ENCODE measurements at places on chromosomes 4 and X.

- DNase-seq, result no peak
Observed at GRCh38 chrX:86066998-86067397, 19.6 kb upstream of the CHM start.

DNA sequence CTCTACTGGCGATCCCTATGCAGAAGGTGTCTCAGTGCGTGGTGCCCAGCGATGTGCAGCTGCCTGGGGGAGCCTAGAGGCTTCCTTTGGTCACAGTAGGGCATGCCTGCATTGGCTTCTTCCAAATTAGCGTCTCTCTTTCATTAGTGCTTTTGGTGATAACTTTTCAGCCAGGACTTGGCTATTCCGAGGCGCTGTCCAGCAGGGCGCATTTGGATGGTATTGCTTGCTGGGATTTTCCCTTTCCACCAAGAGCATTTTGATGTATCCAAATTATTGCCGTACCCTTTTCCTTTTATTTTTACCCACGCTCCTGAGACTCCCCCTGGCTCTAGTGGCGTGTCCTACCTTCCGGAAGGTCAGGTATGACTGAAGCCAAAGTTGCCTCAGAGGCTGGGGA, 101.4 kb downstream of the SORCS2 start:
- no peak for DNase-seq

DNA sequence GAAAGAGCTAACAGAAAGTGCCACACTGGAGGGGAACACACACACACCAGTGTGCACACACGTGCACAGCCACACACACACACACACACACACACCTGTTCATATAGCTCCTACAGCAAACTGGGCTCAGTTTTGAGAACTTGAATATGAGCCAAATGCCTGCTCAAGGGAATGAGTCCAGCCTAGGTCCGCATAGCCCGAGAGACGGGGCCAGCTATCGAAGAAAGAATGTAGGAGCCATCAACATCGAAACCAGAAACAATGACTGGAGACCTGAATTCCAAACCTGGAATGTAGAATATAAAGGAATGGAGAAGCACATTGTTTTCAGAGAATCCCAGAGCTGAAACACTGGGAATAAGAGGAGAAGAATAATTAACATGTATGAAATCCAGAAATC, 37.6 kb upstream of the ERVMER34-1 start:
- DNase-seq, result no peak

- no peak for DNase-seq
Observed at GRCh38 chr4:116480546-116480945, 604.8 kb downstream of the TRAM1L1 start.

- peak; percentile 60 for DNase-seq
Observed at GRCh38 chr4:168506014-168506413, 9.2 kb downstream of the PALLD start.

GRCh38 chrX:65690057-65690855, 22.8 kb downstream of the MSN start:
- DNase-seq, result no peak

GRCh38 chr4:172927096-172927814, 241.4 kb upstream of the GALNT7 start:
- no peak for DNase-seq

DNA sequence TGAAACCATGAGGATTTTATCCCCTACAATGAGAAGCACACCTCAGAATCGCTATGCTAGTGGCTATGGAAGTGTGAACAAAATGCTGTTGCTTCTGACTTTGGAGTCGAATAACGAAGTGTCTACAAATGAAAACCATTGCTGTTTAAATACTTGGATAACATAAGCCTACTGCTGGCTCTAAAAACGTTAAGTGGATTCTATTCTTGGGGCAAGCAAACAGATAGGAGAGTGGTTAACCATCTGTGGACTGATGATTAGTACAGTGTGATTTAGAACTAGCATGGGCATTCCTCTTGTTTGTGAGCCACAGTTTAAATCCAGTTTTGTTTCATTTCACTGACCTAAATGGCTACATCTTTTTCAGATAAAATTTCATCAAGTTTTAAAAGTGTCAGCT, 109.7 kb upstream of the PNPLA4 start:
- no peak for DNase-seq

DNA sequence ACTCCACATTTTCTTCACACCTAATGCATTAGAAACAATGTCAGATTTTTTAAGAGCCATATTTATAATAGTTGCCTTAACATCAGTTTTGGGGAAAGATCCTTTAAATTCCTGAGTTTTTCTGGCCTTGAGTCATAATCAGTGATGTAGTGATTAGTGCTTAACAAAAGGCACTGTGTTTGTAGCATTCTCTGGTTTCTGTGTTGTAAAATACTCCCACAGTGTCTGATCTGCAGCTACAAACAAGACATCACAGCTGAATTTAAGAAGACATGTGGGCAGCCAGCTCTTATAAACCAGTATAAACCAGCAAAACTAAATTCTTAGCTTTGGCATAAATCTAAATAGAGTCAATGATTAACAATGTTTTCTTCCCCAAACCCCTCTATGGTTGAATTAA, 233.8 kb downstream of the FSTL5 start:
- no peak for DNase-seq

- no peak for DNase-seq
Observed at GRCh38 chr4:152289941-152290340, 246.0 kb downstream of the FBXW7 start.

- no peak for DNase-seq
Observed at GRCh38 chr4:65623506-65623905, 46.8 kb downstream of the EPHA5 start.

- DNase-seq, result peak; percentile 39
Observed at GRCh38 chr4:46937493-46937892, 28.4 kb upstream of the COX7B2 start.

DNA sequence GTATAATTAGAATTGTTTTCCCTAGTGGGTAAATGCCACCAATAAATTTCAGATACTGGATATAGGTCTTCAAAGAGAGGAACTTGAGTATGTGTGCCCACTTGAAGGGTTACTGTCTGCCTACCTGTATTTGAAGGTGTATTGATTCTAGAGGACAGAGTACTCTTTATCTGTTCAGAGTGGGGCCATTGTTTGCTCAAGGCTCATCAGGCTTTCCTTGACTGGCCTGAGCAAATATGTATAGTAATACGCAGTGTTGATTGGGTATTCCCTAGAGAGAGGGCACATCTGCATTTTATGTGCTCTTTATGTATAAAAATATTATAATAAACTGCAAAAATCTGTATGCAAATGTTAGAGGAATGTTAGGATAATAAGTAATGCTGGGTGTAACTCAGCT, 23.7 kb downstream of the RP2 start:
- DNase-seq, result no peak

DNA sequence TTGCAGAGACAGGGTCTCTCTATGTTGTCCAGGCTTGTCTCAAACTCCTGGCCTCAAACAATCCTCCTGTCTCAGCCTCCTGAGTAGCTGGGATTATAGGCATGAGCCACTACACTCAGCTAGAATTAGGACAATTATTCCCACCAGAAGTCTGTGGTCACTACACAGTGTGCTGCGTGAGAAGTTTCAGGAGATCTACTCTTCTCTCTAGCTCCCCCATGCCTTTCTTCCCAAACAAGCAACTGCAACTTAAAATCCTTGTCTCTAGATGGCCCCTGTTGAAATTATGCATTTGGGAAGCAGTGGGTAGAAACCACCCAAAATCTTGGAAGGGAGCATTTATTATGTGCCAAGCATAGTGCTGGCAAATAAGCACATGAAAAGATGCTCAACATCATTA, 21.1 kb upstream of the MAP7D3 start:
- DNase-seq, result no peak

DNA sequence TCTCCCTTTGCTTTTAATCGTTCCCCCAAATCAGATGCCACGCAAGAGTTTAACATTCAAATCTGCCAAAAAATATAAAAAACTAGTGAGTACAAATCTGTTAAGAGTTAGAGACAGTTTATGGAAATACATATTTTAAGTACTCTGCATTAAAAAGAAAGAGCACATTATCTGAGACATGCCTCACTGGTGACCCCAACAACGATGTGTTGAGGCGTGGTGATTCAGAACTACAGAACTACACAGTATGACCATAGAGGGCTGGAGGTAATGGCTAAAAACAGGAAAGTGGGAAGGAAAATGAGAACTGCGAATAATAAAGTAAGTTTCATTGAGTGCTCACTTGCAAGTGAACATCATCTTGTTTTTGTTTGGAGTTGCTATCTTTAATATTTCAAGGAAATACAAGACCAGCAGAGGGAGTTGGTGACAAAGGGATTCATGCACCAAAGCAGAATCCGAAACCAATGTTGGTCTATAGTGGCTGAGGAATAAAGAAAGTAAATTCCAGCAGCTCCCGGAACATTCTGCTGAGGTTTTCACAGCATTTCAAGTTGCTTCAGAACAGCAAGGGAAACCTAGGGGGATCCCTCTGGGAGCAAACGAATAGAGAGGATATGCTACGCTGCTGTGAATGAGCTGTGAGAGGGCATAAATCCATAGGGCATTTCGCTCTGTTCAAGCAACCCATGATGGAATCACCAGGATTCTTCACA, 92.2 kb downstream of the DCHS2 start:
- DNase-seq, result no peak

DNA sequence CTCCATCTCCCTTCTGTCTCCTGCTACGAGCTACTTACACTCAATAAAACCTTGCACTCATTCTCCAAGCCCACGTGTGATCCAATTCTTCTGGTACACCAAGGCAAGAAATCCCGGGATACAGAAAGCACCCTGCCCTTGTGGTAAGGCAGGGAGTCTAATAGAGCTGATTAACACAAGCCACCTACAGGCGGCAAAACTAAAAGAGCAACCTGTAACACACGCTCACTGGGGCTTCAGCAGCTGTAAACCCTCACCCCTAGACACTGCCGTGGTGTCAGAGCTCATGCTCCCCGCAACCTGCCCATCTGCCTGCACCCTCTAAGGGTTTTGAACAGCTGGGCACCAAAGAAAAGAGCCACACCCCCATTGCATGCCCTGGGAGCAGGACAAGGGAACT, 755.4 kb upstream of the HTR2C start:
- DNase-seq, result no peak

- no peak for DNase-seq
Observed at GRCh38 chr4:3657902-3658529, 108.2 kb upstream of the ADRA2C start.

GRCh38 chr4:34181311-34181841, 2062.9 kb downstream of the ARAP2 start:
- DNase-seq, result no peak

DNA sequence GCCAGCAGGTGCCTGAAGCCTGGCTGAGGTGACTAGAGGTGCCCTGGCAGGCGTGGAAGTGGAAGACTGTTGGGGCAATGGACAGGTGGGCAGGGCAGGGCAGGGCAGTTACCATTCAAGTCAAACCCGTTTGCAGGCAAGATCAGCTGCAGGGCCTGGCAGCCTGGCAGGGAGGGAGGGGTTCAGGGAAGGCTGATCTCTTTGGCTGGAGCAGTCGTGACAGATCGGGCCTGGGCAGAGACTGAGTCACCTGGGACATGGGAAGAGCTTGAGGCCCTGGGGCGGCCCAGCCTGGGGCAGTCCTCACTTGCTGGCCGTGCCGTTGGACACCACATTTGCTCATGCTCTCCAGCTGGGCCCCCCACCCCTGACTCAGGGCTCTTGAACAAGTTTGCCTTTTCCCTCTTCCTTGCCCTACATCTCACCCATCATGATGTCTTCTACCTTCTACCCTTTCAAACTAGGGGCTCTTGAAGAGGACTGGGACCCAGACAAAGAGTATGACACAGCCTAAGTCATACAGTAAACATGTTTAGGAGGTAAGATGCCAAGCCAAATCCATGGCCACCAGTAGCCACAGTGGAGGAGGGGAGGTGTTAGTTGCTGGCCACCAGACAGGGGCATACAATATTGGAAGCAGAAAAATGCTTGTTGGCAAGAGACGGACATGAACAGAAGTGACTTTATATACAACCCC, 2.0 kb upstream of the ZNF185 start:
- no peak for DNase-seq

GRCh38 chr4:118337954-118338353, 14.8 kb downstream of the PRSS12 start:
- no peak for DNase-seq

DNA sequence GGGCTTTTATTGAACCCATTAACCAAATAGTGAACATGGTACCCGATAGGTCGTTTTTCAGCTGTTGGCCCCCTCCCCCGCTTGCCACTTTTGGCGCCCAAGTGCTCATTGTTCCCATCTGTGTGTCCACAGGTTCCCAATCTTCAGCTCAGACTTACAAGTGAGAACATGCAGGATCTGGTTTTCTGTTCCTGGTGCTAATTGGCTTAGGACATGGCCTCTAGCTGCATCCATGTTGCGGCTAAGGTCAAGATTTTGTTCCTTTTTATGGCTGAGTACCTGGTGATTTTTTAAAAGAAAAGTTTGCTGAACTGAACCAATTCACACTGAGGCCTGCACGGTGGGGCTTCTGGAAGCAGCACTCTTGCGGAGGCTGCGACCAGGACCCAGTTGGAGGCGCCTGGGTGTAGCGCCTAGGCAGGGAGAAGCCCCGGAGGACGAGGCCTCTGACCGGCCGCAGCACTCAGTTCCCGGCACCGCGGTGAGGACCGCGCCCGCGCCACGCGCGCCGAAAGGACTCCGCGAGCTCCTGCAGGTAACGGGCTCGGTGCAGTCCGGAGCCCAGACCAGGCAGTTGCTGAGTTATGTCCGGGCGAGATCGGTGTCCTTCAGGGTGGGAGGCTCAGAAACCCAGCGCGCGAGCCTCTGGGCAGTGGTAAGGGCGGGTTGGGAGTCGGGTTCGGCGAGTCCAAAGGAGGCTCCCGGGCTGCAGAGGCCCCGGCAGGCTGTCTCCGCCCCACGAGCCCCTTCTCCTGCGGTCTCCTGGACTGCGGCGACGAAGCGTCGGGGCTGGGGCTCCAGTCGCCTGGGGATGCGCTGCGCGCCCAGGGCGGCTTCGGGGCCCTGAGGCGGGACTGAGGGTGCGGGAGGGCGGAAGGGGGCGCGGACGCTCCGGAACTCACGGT, 15.8 kb upstream of the SLC25A4 start:
- DNase-seq, result no peak

GRCh38 chr4:3487861-3488260, 24.8 kb downstream of the DOK7 start:
- DNase-seq, result no peak

GRCh38 chr4:60657807-60658206, 542.3 kb upstream of the ADGRL3 start:
- peak; percentile 3 for DNase-seq

DNA sequence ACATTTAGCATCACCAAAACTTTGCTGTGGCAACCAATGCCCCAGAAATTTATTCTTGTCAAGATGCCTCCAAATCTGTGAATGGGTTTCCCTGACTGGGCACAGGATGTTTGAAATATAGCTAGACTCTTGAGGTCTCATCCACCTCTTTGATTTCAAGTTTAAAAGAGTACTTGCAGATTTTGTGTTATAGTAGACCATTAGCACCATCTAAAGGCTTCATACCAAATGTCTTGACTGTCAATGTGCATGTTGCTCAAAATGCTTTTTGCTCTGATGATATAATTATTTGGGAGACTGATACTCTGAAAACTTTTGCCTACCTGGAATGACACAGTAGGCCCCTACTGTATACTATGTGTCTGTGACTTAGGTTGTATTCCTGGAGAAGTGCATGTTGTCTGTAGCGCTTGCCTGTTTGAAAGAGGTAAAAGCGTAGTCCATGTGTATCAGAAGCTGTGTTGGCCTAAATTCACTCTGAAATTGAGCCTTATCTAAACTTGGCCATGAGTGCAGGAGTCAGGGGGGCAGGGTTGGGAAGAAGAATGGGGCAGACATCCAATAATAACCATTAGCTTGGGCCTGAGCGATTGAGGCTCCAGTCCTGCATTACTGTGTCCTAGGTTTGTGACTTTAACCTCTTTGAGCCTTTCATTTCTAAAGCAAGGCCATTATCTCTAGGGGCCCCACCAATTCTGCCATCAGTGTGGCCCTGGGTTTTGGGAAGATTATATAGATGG, 33.8 kb downstream of the NDP start:
- no peak for DNase-seq

Data from AML-193 (cell line).